ENCODE measurements at places on chromosomes 2 and 18.
A peak's percentile ranks its signal among the peaks of the same experiment; 100 is the strongest.

GRCh38 chr2:17171446-17172049 lies 346.7 kb downstream of the RAD51AP2 start:
- peak; percentile 57 for DNase-seq

DNA sequence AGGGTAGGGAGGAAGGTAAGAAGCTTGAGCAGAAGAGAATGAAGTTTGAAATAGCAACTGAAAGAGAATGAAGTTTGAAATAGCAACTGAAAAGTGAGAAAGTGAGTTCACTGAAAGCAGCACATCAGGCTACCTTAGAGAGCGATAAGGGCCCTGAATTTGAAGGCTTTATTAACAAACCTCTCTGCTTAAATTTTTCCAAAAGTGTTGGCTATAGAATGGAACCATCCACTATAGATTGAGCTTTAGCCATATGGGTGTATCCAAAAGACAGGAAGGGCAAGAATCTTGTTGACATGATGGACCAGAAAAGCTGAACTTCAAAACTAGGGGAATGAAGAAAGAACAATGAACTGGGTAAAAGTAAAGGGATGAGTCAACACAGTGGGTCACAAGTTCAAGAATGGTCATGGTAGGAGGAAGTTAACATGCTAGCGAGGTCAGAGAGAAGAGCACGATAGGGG lies 122.5 kb downstream of the ASXL3 start:
- no peak for DNase-seq

DNA sequence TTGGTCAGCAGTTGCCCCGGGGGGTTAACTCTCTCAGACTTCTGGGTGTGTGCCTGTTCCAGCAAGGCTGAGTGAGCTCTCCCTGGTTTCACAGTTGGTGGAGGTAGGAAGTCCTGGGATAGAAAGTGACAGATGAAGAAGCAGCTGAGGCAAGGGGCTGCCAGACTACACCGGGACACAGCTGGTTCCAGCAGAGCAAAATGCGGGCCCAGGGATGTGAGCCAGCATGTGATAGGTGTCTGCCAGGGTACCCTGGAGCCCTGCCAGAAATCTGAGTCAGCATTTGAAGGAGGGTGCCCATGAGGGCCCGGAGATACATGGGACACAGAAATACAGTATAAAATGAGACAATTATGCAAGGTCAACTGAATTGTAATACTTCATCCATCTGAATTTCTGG lies 79.3 kb upstream of the LGALSL start:
- DNase-seq, result no peak

DNA sequence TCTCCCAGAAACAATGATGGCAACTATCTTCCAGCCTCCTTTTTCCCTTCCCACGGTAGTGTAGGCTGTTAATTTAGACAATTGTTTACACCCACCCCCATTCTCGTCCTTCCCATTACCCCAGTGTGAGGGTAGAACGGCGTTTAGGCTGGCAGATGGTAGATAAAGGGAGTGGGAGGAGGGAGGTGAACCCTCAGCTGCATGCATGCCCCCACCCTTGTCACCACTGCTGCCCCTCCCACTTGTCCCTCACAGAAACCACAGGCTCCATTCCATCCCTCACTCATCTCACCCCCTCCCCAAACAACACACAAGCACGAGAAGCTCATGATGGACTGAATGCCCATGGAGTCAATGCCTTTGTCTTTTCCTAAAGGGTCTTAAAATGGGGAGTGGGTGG lies 107.9 kb upstream of the PARD3B start:
- DNase-seq, result no peak

GRCh38 chr2:189327879-189328847 lies 113.1 kb upstream of the WDR75 start:
- no peak for DNase-seq

- no peak for DNase-seq
Observed at GRCh38 chr2:239668651-239669050, 267.8 kb upstream of the HDAC4 start.

- DNase-seq, result no peak
Observed at GRCh38 chr2:99127981-99128380, 13.5 kb upstream of the C2orf15 start.

DNA sequence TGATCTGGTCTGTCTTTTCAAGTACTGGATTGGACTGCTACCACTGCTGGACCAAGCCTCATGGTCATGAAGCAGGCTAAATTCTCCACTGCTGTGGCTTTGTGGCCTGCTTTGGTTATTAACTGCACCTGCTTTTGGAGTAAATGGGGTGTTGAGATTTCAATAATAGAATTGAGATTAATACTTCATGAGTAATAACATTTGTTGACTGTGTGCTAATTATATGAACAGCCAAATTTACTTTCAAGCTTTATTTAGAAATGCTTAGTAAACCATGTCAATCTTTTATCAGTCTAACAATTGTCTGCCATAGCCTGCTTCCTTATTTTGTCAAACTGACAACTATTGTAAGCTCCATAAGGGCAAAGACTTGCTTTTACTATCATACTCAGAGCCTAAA lies 27.4 kb upstream of the MTIF2 start:
- DNase-seq, result no peak

- no peak for DNase-seq
Observed at GRCh38 chr2:54639609-54640008, 83.9 kb upstream of the EML6 start.

- DNase-seq, result no peak
Observed at GRCh38 chr18:57801325-57801724, 1.8 kb downstream of the ATP8B1 start.

DNA sequence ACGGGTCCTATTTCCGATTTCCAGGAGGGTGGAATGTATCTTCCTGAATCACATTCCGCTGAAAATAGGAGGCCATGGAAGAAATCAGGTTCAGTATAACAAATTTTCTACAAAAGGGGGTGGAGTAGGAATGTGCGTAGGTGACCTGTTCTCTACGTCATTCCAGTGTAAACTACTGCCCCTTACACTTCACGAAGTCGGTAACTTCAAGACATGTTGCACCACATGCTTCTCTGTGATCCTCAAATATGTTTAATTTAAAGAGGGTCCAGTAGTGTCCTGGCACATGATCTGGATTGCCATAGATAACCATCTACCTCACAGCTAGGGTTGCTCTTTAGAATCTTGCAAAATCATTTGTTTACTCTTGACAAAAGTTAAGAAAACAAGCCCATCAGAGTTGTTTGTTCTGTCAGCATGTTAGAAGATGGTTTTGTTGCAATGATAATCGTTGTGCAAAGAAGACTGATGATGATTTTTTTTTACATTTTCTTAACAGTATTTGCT lies 7.5 kb upstream of the CPS1 start:
- no peak for DNase-seq
